ENCODE measurements at places on chromosomes 7 and 10.

DNA sequence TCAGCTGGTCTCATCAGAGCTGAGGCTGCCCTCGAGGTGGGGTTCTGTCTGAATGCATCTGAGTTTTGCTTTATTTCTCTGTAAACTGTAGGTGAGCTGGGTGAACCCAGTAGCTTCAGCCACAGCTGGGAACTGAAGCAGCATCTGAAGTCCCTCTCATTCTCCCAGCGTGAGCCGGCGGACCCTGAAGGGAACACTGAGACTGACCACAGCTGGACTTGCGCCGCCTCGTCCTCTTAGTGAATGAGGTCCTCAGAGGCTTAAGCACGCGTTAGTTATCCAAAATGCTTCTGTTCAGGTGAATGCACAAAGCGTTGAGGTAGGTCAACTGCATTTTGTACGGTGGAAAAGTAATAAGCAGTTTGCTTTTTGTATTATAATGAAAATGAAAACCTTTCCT is 76.6 kb downstream of the AMZ1 start:
- DNase-seq = no peak

GRCh38 chr7:37198906-37199485 is 249.7 kb downstream of the ELMO1 start:
- no peak for DNase-seq

GRCh38 chr10:104663563-104663962 is 22.5 kb downstream of the SORCS3 start:
- no peak for DNase-seq

DNA sequence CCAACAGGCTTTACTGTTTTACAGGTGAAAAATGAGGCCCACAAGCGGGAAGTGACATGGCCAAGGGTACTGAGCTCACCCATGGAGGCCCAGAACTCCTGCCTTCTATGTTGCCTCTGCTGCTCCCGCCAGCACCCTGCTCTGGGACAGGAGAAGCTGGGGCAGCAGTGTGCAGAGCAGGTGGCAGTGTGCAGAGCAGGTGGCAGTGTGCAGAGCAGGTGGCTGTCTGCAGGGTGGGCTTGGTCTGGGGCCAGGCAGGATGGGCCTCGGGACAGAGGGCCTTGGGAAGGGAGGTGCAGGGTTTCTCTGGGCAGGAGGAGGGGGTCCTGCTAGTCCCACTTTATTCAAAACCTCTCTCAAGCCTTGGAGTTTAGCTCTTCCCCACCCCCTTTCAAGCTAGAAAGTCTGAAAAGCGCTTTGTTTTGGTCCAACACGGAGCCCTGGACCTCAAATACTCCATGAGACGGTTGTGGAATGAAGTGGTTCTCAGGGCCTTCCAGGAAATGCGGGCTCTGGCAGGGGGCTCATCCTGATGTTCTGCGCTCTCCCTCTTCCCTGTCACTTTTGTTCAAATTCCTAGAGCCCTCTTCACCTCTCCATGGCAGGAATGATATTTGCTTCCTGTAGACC is 26.8 kb downstream of the TSPAN15 start:
- no peak for DNase-seq

- no peak for DNase-seq
These were observed 128.3 kb downstream of the NEBL start for GRCh38 chr10:20768843-20769242.

GRCh38 chr10:47223236-47223635 is 76.8 kb upstream of the GDF10 start:
- DNase-seq = no peak

- DNase-seq = no peak
These were observed 778.8 kb downstream of the LRMDA start for GRCh38 chr10:76210211-76210610.

GRCh38 chr7:149325248-149325647 is 63.3 kb downstream of the ZNF783 start:
- DNase-seq = no peak

DNA sequence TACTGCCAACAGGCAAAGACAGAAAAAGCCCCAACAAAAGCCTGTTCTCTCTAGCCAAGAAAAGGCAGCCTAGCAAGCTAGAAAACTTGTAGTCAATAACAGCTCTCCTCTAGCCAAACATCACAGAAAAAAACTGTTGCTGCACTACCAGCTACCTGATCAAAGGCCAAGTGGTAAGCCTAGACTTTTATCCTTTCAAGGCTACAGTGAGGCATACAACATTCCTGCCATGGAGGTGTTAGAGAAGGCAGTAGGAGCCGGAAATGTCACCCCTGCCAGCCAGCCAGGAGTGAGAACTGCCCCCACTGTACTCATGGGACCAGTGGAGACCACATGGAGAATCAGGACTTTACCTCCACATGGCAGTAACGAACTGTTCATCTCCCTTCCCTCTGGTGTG is 31.2 kb downstream of the CCDC126 start:
- DNase-seq = no peak

DNA sequence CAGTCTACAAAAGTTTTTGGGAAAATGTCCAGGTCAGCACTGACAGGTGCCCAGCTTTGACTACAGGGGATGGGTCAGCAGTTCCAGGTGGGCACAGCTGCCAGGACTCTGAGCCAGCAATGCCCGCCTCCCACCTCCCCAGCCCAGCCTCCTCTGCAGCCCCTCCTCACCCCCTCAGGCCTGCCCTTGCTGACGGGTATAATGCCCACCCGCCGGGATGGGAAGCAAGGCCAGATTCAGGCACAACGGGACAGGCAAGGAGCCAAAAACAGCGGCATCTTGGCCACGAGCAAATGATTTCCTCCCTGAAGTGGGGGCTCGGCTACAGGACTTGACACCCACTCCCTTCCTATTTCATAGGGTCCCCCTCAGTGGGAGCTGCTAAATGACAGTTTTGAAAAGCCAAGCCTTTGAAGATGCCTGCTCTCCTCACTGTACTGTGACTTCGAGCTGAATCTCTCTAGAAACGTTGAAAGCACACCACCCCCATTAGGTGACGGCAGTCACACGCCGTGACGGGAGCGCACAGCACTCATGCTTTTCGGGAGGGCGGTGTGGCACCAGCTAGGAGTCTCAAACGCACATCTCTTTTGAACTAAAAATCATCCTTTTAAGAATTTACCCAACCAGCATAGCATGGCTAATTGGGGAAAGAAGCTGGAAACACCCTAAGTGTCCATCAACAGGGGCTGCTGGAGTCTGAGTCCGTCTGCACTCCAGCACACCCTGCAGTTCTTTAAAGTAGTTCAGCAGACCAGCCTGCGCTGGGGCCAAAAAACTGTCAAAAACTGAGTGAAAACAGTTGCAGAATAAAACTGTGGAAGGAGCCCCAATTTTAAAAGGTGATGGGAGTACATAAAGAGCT is 29.6 kb downstream of the MAD1L1 start:
- DNase-seq = no peak

GRCh38 chr10:112886463-112886862 is 63.6 kb upstream of the TCF7L2 start:
- no peak for DNase-seq

- DNase-seq = no peak
These were observed 69.3 kb upstream of the PARD3 start for GRCh38 chr10:34884272-34884952.

DNA sequence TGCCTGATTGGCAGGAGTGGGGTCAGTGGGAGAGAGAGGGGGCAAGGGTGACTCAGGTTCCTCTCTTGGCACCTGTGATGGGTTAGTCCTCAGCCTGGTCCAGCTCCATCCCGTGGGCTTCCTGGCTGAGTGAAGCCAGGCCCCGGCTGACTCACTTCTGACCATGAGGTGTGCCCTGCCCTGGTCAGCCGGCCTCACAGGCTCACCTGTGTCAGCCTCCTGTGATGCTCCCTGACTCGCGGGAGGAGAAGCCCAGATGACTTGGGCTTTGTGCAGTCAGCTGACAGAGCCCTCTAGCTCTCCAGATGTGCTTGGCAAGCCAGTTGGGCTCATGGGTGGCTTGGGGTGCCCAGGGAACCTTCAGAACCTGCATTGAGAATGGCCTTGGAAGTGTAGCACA is 16.0 kb upstream of the PPIF start:
- peak; percentile 53 for DNase-seq

DNA sequence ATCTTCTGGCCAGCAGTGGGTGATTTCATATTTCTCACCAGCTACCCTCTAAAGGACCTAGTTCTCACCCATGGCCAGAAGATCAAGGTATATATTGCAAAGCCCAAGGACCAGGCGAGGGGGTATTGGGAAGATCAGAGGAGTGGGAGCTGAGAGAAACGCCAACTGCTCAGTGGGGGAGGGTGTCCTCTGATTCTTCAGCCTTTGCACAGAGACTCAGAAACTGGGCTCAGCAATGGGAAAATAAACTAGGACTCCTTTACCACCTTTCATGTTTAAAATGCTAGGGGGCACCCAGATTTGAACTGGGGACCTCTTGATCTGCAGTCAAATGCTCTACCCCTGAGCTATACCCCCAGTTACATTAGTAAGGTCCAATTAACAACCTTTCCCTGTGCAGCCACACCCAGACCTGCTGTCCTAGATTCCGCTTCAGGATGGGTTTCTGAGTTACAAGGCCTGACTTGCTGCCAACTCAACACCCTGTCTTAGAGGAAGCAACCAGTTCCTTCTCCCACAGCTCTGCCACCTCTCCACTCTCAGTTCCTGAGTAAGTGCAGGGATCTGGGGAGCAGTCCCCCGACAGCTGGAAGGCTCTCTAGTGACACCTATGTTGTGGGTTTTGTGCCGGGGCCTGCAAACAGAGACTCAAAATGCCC is 93.5 kb downstream of the ZNF783 start:
- no peak for DNase-seq

DNA sequence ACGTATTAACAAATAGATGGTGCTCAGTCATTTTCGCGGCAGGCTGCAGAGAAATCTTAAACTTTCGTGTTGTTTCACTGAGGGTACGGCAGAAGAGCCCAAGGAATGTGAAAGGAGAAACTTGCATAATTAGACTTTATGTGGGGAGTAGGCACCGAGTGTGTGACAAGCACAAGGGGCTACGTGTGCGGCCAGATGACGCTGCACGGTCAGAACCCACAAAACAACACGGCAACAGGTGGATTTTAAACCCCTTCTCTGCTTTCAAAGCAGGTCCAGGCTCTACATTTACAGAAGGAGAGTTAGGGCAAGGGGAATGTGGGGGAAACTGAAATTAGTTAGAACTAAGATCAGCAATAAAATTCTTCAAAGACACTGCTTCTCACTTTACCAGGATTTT is 392 bp upstream of the UCN3 start:
- DNase-seq = no peak

GRCh38 chr7:25557379-25557917 is 329.2 kb upstream of the NPVF start:
- no peak for DNase-seq

DNA sequence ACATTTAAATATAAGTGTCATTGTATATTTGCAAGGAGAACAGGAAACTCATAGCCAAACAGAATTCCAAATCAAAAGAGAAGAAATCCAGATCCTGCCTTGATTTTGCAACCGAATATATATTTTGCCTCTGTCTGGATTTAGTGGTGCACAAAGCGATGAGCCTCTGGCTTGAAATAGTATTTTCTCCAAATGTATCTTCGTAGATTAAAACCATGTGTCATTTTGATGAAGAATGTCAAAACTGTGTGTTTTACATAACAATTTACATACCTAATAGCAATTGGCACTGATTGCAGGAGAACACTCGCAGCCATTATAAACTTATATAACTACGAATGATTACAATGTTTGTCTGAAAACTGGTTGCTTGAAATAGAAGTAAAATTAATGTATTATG is 156.4 kb downstream of the ARID5B start:
- DNase-seq = no peak

- DNase-seq = no peak
These were observed 127.2 kb upstream of the SP4 start for GRCh38 chr7:21300692-21301091.

DNA sequence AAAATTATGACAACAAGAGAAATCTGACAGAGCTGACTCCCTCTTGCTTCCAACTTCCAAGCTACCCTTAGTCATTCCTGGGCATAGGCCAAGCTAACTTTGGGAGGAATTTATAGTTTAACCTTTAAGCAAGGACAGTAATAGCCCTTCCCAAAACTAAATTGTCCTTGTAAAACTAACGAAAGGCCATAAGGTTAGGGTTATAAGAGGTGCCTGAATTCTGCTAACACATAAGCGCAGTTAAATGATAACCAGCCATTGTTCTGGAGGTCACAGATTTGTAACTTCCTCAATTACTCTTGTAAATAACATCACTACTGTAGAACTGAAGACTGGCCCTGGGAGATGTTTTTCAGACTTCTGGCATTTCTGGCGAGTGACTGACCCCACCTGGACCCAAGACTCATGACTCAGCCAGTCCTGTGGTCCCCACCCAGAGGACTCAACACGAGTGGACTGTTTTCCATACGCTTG is 481.2 kb downstream of the KCNMA1 start:
- no peak for DNase-seq

DNA sequence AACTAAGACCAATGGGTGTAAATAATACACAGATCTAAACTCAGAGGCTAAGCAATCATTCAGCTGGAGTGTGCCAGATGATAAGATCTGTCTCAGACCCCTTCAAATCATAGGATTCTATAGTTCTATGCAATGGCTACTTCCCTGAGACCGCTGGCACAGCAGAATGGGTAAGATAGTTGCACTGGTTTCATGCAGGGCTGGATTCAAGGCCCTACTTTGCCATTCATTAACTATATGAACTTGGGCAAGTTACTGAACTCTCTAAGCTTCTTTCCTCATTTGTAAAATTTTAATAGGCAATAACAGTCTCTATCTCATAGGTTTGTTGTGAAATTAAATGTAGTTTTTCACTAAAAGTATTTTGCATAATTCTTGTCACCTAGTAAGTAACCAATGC is 62.0 kb downstream of the TFEC start:
- DNase-seq = no peak

- DNase-seq = no peak
These were observed 180.9 kb downstream of the CDK14 start for GRCh38 chr7:90777041-90777440.

DNA sequence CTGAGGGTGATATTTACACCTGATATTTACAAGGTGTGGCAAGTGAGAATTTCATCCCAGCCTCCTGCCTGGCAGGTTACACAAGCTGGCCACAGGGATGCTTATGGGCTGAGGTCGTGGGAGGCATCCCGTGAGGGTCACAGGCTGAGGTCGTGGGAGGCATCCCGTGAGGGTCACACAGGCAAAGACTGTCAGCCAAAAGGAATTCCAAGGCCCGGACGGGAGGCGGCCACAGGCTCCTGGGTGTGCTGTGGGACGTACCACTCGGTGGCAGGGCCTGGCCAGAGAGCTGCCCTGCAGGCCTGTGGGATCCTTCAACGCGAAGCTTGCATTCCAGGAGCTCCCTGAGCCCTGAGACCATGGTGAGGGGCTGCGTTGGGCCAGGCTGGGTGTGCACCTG is 460.6 kb downstream of the DNAJB6 start:
- DNase-seq = no peak

GRCh38 chr10:111207500-111207899 is 130.7 kb downstream of the ADRA2A start:
- no peak for DNase-seq

- DNase-seq = no peak
These were observed 38.8 kb upstream of the SEPTIN7 start for GRCh38 chr7:35761871-35762677.

- no peak for DNase-seq
These were observed 101.8 kb downstream of the IQUB start for GRCh38 chr7:123432601-123433000.

Data from RWPE2 (cell line).